Calu3 (cell line): ENCODE measurements at places on chromosomes 3 and 15. TPM values are rescaled to one million over a fixed set of nuclear protein-coding genes. Genes with fewer than 3 reads are reported as not detected.
A peak's percentile ranks its signal among the peaks of the same experiment; 100 is the strongest.

- no peaks in the 10 kb centered on the region for H3K27me3 ChIP-seq
- H3K4me1 ChIP-seq: no peaks in the 10 kb centered on the region
- no peaks in the 10 kb centered on the region for H3K36me3 ChIP-seq
- DNase-seq: no peak
- no peak overlapping the region for H3K4me3 ChIP-seq
Measured at GRCh38 chr15:94059013-94059587, 172.3 kb upstream of the MCTP2 start.

GRCh38 chr3:101262393-101263240 lies 57.8 kb downstream of the IMPG2 start:
- no peak for DNase-seq
- no peak overlapping the region for H3K27ac ChIP-seq
- H3K4me1 ChIP-seq: peaks cover 5% of the 10 kb centered on the region
- no peaks in the 10 kb centered on the region for H3K36me3 ChIP-seq
- H3K4me3 ChIP-seq: no peak overlapping the region

Gene THSD4
- total RNA-seq: 24.2 and 29.6 TPM in 2 replicates

Gene CTXN2
- not detected in 2 replicates for total RNA-seq

Gene IGF2BP2
- total RNA-seq: 150 and 156 TPM in 2 replicates

GRCh38 chr15:62415498-62415897 lies 250.4 kb upstream of the C2CD4B start:
- H3K4me3 ChIP-seq: no peak overlapping the region
- no peak for DNase-seq
- peaks cover 7% of the 10 kb centered on the region for H3K4me1 ChIP-seq
- peaks cover 40% of the 10 kb centered on the region for H3K27me3 ChIP-seq
- no peak overlapping the region for H3K27ac ChIP-seq
- no peaks in the 10 kb centered on the region for H3K36me3 ChIP-seq

Gene PLA2G4E
- total RNA-seq: 0.09 TPM in 1 of 2 replicates, not detected in the other

- no peaks in the 10 kb centered on the region for H3K4me1 ChIP-seq
- peaks cover 5% of the 10 kb centered on the region for H3K36me3 ChIP-seq
- H3K27ac ChIP-seq: no peak overlapping the region
- no peak for DNase-seq
Measured at GRCh38 chr15:99981839-99982658, 248.8 kb upstream of the LYSMD4 start.

- H3K27ac ChIP-seq: no peak overlapping the region
- no peaks in the 10 kb centered on the region for H3K27me3 ChIP-seq
- H3K4me3 ChIP-seq: no peak overlapping the region
- no peaks in the 10 kb centered on the region for H3K4me1 ChIP-seq
Measured at GRCh38 chr15:25900431-25900830, 37.3 kb upstream of the ATP10A start.

Gene NRROS
- total RNA-seq: 0.39 and 0.99 TPM in 2 replicates

Gene IFRD2
- total RNA-seq: 121 TPM in 2 replicates

Gene GABRR3
- not detected in 2 replicates for total RNA-seq

DNA sequence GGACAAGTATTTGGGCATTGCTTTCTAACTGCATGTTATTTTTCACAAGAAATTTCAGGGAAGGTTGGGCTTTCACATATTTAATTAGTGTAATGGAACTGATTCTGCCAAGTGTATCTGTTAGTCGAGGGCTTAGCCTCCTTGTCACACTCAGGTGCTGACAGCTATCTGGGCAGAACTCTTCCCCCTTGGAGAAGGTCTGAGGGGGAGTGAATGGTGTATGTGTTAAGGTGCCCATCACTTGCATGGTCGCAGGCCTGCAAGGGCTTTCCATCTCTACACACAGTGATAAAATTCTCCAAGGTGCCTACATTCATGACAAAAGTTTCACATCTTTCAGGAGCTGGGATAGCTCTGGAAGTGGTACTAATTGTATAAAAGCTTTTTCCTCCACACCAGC lies 97.6 kb upstream of the ICE2 start:
- H3K36me3 ChIP-seq: no peaks in the 10 kb centered on the region
- no peak overlapping the region for H3K27ac ChIP-seq
- H3K4me3 ChIP-seq: no peak overlapping the region
- H3K4me1 ChIP-seq: peaks cover 27% of the 10 kb centered on the region
- H3K27me3 ChIP-seq: no peaks in the 10 kb centered on the region
- no peak for DNase-seq

Gene MTMR10
- total RNA-seq: 4.7 and 5.0 TPM in 2 replicates

GRCh38 chr3:192253138-192253887 lies 474.0 kb downstream of the FGF12 start:
- no peaks in the 10 kb centered on the region for H3K27me3 ChIP-seq
- no peak overlapping the region for H3K4me3 ChIP-seq
- H3K27ac ChIP-seq: no peak overlapping the region
- no peak for DNase-seq
- H3K4me1 ChIP-seq: no peaks in the 10 kb centered on the region
- H3K36me3 ChIP-seq: no peaks in the 10 kb centered on the region

Gene AGTR1
- 0.20 TPM in 1 of 2 replicates, not detected in the other for total RNA-seq

- DNase-seq: no peak
- peaks cover 7% of the 10 kb centered on the region for H3K36me3 ChIP-seq
- H3K4me3 ChIP-seq: no peak overlapping the region
- H3K4me1 ChIP-seq: no peaks in the 10 kb centered on the region
- H3K27ac ChIP-seq: no peak overlapping the region
Measured at GRCh38 chr3:128854475-128854874, 24.9 kb upstream of the ACAD9 start.

Gene OR5K4
- not detected in 2 replicates for total RNA-seq

- no peak for DNase-seq
- no peaks in the 10 kb centered on the region for H3K36me3 ChIP-seq
- no peaks in the 10 kb centered on the region for H3K27me3 ChIP-seq
- no peak overlapping the region for H3K4me3 ChIP-seq
- no peak overlapping the region for H3K27ac ChIP-seq
Measured at GRCh38 chr3:18250991-18251390, 174.1 kb downstream of the SATB1 start.

- H3K36me3 ChIP-seq: no peaks in the 10 kb centered on the region
- no peak overlapping the region for H3K27ac ChIP-seq
- peaks cover 11% of the 10 kb centered on the region for H3K27me3 ChIP-seq
- H3K4me1 ChIP-seq: no peaks in the 10 kb centered on the region
- H3K4me3 ChIP-seq: no peak overlapping the region
Measured at GRCh38 chr3:48215019-48215418, 8.3 kb upstream of the CAMP start.

DNA sequence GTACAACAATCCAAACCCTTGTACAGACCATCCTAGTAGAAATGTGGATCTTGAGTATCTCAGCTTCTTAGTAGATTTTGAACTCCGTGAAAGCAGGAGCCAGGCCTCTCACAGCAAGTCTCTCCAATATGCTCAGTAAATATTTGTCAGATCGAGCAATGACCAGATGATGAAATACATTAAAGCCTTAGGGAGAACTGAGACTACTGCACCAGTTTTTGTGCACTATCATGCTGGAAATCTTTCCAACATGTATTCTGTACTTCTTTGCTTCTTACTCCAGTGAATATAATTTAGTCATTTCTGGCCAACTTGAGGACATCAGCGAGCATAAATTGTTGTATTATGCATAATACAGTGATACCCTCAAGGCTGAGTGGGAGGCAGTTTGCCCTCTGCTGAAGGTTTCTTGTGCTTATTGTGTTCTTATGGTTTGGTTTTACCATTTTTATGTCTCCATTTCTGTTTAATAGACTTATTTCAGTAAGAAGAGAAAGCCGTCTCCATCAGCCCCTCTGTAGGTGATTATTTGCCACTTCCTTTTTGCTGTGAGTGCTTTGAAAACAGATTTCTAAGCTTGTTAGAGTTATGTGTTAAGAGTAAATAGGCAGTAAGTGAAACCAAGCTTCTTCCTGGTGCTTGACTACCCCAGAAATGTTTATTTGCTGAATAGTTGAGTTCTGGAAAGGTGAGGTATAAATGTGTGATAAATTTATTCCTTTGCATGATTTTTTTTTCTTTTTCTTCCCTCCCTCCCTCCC lies 147.1 kb downstream of the PGPEP1L start:
- no peak overlapping the region for H3K27ac ChIP-seq
- H3K4me1 ChIP-seq: peaks cover 39% of the 10 kb centered on the region
- H3K36me3 ChIP-seq: peaks cover 10% of the 10 kb centered on the region
- H3K4me3 ChIP-seq: no peak overlapping the region
- H3K27me3 ChIP-seq: no peaks in the 10 kb centered on the region

Gene SCN5A
- total RNA-seq: 0.42 and 0.61 TPM in 2 replicates

DNA sequence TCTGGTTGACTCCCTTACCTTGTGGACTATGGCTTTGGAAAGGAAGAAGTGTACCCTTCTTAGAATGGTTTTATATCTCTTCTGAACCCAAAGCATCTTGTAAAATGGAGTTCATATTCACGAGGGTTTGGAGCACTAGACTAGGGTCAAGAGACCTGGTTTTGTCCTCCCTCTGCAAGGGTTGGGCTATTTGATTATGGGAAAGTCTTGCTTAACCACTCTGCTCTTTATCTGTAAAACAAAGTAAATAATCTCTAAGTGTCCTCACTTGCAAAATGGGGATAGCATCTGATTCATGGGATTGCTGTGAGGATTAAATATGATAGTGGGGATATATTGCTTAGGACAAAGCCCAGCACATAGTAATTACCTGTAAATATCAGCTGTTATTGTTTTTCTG lies 17.9 kb upstream of the SLC2A2 start:
- H3K4me3 ChIP-seq: no peak overlapping the region
- H3K4me1 ChIP-seq: peaks cover 23% of the 10 kb centered on the region
- no peak overlapping the region for H3K27ac ChIP-seq
- H3K27me3 ChIP-seq: no peaks in the 10 kb centered on the region

Gene CHL1
- 0.73 and 1.0 TPM in 2 replicates for total RNA-seq

Gene RHCG
- total RNA-seq: 0.59 and 1.1 TPM in 2 replicates

Gene CLRN1
- not detected in 2 replicates for total RNA-seq

GRCh38 chr3:60461267-60461666 lies 790.0 kb downstream of the FHIT start:
- no peaks in the 10 kb centered on the region for H3K36me3 ChIP-seq
- no peak for DNase-seq
- H3K27ac ChIP-seq: no peak overlapping the region
- H3K4me1 ChIP-seq: no peaks in the 10 kb centered on the region
- H3K27me3 ChIP-seq: no peaks in the 10 kb centered on the region
- H3K4me3 ChIP-seq: no peak overlapping the region

Gene CIAO2A
- 73.2 and 86.0 TPM in 2 replicates for total RNA-seq

Gene SEMA6D
- total RNA-seq: not detected in 2 replicates

Gene PLSCR2
- 2.9 and 5.1 TPM in 2 replicates for total RNA-seq

Gene AADACL2
- not detected in 2 replicates for total RNA-seq

- H3K27me3 ChIP-seq: peaks cover 48% of the 10 kb centered on the region
- no peaks in the 10 kb centered on the region for H3K36me3 ChIP-seq
- H3K4me1 ChIP-seq: no peaks in the 10 kb centered on the region
- H3K27ac ChIP-seq: no peak overlapping the region
- no peak for DNase-seq
Measured at GRCh38 chr15:65326117-65326526, 21.6 kb downstream of the RNU5B-1 start.

DNA sequence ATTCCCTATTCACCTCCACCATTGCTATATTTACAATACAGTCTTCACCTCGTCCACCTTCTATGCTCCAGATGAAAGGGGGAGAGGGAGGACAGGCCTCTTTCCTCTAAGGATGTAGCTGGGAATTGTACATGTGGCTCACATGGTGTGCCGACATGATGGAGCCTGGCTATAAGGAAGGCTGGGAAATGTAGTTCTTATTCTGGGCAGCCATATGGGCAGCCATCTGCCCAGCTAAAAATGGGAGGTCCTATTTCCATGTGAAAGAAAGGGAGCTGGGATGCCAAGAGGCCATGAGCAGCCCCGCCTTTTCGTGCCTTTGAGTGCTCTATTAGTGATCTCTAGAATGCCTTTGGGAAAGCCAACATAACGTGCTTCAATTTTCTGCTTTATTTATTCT lies 27.1 kb upstream of the MGLL start:
- DNase-seq: no peak
- no peaks in the 10 kb centered on the region for H3K36me3 ChIP-seq
- H3K4me3 ChIP-seq: no peak overlapping the region
- H3K27ac ChIP-seq: no peak overlapping the region
- peaks cover 35% of the 10 kb centered on the region for H3K27me3 ChIP-seq
- H3K4me1 ChIP-seq: no peaks in the 10 kb centered on the region

GRCh38 chr3:44995142-44995770 lies 19.2 kb downstream of the EXOSC7 start:
- H3K27ac ChIP-seq: no peak overlapping the region
- DNase-seq: peak; percentile 26
- peaks cover 23% of the 10 kb centered on the region for H3K36me3 ChIP-seq
- H3K4me1 ChIP-seq: peaks cover 35% of the 10 kb centered on the region

DNA sequence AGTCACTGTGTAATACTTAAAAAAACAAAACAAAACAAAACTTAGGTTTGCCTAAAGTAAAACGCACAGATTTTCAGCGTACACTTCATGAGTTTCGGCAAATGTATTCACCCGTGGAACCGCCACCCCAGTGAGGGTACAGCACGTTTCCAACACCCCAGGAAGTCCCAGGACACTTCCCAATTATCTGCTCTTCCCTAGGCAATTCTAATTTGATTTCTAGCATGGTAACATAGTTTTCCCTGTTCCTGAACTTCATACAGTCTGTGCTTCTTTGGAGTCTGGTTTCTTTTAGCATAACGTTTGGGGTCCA lies 497 bp upstream of the CLASP2 start:
- H3K27ac ChIP-seq: peak overlapping the region; percentile 85
- H3K4me3 ChIP-seq: no peak overlapping the region
- H3K36me3 ChIP-seq: peaks cover 26% of the 10 kb centered on the region

GRCh38 chr3:155736381-155736780 lies 8.5 kb downstream of the PLCH1 start:
- peaks cover 30% of the 10 kb centered on the region for H3K4me1 ChIP-seq
- peaks cover 22% of the 10 kb centered on the region for H3K36me3 ChIP-seq
- peak overlapping the region; percentile 98 for H3K27ac ChIP-seq
- no peak for DNase-seq

Gene RASGRF1
- 2.2 and 2.9 TPM in 2 replicates for total RNA-seq

DNA sequence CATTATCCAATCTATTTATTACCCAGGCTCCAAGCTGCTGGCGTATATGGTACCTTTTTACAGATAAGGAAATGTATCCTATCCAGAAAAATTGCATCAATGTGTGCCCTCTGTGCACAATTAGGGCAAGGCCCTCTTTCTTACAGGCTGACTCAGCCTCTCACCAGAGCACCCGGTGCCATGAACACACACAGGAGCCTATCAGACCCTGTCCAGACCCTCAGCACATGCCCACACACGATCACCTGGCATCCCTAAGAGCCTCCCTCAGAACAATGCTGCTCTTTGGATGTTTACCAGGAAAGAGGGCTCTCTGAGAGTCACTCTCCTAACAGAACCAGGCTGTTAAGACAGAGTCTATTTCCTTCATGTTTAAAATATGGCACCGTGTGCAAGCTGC lies 460.0 kb upstream of the TBL1XR1 start:
- H3K4me1 ChIP-seq: no peaks in the 10 kb centered on the region
- no peaks in the 10 kb centered on the region for H3K27me3 ChIP-seq
- H3K36me3 ChIP-seq: no peaks in the 10 kb centered on the region
- no peak for DNase-seq
- no peak overlapping the region for H3K27ac ChIP-seq

DNA sequence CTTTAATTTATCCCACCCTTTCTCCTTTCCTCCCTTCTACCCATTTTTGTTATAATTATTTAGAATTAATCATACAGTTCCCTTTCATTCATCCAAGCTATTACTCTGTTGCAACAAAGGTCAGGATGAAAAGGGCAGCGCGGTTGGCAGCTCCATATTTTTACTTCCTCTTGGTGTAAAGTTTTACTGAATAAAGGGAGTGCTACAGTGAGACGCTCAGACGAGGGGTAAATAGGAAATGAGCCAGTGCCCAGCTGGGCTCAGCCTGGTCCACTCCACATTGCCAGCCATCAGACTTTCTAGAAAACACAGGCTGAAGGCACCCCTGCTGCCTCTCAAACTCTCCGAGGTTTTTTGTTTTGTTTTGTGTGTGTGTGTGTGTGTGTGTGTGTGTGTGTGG lies 21.9 kb upstream of the ZBTB38 start:
- peak overlapping the region; percentile 10 for H3K27ac ChIP-seq
- H3K36me3 ChIP-seq: no peaks in the 10 kb centered on the region
- peak overlapping the region; percentile 9 for H3K4me3 ChIP-seq
- H3K4me1 ChIP-seq: peaks cover 18% of the 10 kb centered on the region
- DNase-seq: peak; percentile 59

Gene KBTBD13
- not detected in 2 replicates for total RNA-seq
